ENCODE measurements at places on chromosomes 3 and 15.
A peak's percentile ranks its signal among the peaks of the same experiment; 100 is the strongest.

GRCh38 chr3:40470701-40471100 is 6.2 kb upstream of the ZNF619 start:
- DNase-seq = no peak

DNA sequence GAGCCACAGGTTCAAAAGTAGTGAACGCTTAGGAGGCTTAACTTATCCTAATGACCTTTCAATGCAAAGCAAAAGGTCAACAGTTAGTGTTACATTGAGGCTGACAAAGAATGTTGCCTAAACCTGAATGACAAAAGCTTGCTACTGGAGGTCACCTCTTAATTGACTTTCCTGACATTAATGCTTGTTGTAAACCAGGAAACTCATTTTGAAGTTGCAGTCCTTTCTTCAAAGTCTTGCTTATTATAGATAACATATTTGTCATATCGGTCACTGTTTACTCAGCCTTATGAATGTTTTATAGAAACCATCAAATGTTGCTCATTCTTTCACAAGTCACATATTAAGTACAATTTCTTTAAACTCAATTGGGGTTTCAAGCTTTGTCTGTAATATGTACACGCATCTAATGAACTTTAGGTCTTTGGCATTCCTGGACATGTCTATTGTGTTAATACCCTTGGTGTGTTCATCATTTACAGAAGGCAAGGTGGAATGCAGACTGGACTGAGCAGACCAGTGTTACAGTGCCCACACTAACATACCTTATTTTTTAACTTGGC is 488.2 kb upstream of the NECTIN3 start:
- DNase-seq = no peak

DNA sequence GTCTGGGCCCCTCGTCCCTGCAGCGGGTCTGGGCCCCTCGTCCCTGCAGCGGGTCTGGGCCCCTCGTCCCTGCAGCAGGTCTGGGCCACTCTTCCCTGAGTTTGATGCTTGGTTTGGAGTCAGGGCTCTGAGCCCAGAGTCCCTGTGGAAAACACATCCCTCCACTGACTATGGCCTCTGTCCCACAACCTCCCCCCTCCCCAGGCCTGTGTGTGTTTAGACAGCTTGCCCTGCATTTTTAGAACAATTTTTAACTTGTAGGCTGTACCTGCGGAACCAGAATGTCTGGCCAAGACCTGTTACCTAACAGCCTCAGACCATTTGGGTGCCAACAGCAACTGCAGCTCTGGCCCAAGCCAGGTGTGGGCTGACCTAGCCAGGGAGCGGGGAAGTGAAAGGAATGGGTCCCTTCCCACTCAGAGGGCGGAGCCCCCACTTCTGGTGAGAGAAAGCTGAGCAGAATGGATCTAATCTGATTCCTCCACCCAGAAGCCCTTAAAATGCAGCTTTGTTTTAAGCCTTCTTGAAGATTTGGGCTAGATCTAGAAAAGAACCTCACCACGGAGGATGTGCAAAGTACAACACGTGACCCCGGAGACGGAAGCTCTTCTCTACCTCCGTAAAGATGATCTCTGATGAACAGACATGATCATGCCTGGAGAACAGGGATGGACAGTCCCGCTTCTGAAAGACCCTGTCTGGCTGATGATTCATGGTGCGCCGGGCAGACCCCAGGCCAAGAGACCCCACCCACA is 60.5 kb upstream of the TFRC start:
- DNase-seq = no peak

DNA sequence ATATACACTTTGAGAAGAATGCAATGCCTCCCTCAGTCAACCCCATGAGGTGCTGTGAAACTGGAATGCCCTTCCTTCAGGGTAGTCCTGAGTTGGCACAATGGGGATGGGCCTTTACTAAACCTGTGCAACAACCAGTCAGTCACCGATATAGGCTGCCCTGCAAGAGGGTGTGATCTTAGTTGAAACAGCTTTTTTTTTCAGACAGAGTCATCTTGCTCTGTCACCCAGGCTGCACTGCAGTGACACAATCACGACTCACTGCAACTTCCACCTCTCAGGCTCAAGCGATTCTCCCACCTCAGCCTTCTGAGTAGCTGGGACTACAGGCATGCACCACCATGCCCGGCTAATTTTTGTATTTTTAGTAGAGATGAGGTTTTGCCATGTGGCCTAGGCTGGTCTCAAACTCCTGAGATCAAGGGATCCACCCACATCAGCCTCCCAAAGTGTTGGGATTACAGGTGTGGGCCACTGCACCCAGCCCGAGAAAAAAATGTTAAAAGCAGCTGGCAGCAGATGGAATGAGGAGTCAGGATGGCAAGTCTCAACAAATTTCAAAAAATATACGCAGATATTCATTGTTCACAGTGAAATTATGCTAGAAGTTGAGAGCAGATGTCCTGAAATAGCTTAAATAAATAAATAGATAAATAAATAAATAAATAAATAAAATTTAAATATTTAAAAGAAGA is 31.8 kb downstream of the MYO5A start:
- DNase-seq = no peak

DNA sequence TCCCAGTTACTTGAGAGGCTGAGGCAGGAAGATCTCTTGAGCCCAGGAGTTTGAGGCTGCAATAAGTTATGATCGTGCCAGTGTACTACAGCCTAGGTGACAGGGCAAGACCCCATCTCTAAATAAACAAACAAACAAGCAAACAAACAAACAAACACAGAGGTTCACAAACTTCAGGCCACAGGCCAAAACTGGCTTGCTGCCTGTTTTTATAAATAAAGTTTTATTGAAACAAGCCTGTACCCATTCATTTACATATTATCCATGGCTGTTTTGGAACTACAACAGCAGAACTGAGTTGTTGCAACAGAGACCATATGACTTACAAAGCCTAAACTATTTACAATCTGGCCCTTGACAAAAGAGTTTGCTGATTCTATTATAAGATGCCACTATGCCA is 6.5 kb downstream of the DYNC1LI1 start:
- no peak for DNase-seq

DNA sequence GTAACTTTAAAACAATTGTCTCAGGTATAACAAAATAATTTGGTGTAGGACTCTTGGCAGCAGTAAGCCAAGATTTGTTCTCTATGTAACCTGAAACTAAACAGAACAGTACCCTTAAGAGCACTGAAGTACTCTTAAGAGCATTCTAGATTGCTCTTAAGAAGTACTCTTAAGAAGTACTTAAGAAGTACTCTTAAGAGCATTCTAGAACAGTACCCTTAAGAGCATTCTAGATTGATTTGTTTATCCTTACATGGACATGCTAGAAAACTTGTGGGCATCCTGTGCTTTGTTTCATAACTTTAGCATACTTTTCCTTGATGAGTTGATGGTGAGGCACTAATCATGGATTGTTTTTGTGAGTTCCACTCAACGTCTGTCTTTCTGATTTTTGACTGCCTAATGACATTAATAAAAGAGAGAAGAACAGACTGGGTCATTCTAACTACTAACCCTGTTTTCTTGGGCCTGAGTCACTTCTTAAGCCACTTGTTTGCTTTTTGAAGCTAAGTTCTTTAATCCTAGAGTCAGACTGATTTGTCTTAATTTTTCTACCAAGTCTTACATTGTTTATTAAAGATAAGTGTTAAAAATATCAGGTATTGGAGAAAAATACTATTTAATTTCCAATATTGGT is 57.2 kb upstream of the UTS2B start:
- DNase-seq = no peak

GRCh38 chr3:11551036-11551435 is 92.7 kb downstream of the VGLL4 start:
- DNase-seq = peak; percentile 6

GRCh38 chr3:78322780-78323179 is 1282.9 kb downstream of the ROBO2 start:
- DNase-seq = no peak

DNA sequence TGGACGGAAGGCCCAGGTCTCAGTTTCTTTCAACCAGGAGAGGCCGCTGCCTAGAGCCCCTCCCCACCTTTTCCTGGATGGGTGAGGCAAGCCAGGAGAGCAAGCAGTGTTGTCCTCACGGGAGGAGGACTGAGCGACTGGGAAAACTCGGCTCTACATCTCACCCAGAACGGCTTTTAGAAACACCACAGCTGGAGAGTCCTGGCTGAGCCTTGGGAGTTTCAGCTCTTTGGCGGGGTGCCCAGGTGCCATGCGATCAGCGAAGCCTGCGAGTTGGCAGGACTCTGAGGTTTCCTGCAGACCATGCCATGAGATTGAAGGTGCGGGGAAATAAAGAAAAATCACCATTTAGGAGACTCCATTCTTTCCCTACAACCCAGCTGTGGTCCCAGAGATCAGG is 26.0 kb downstream of the PPCDC start:
- peak; percentile 87 for DNase-seq

DNA sequence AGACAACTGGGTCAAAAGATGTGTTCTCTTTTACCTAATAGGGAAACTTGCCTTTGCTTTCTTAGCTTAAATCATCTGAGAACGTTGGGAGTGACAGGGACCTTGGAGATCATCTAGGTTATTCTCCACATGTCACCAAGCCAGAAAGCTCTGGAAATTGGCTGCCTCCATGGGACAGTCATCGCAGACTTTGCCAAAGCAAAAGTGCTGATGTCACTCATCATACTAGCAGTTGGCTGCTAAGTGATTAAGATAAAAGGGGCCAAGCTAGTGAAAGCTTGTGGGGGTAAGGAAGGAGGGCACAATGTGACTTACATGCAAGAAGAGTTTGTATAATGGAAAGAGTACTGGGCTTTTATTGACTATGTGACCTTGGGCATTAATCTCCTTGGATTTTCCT is 198.0 kb upstream of the PFN2 start:
- DNase-seq = peak; percentile 81

DNA sequence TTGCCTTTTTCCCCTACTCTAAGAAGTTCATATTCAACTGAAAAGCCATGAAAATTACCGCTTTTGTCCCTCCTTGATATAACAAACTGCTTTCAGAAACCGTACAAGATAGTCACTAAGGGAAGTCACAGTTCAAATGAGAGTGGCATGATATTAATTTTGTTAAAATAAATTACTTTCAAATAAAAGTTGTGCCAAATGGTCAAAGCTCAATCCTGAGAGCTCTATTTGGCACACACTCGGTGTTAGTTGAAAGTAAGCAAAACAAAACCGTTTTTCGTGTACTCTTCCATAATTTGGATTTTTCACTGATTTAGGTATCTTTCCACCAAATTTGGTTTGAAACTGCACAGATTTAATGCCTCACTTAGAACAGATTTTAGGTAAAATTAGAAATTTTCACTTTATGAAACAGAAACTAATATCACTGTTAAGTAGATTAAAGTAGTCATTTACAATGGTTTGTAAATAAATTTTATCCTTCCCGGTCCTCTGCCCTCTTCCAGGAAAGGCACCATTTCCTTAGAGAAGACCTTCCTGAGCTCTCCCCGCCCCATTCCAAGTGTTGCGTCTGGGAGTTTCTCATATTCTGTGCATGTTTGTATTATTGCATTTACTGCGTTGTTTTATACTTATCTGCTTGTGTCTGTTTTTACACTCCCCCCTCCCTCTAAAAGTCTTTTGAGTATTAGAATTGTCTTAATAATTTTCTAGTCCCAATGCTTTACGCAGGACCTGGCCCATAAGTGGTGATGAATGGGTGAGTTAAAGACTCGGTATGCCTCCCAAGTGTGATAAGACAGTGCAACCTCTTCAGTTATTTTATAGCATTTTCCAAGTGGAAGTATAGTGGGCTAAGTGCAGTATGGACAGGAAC is 853 bp downstream of the TCAIM start:
- no peak for DNase-seq

DNA sequence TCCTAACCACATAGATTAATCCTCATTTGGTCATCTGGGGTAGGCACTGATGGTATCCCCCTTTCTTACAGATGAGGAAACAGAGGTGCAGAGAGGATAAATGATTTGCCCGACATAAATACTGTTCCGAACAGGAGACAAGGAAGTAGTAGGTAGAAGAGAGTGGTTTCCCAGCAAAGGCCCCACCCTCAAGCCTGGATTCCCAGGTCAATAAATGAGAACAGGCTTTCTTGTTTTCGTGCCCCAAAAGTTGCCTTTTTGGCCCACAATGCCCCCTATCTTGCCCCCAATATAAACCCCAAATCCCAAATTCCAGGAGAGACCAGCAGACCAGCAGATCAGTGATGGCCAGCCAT is 125.5 kb upstream of the PRR20G start:
- DNase-seq = no peak

DNA sequence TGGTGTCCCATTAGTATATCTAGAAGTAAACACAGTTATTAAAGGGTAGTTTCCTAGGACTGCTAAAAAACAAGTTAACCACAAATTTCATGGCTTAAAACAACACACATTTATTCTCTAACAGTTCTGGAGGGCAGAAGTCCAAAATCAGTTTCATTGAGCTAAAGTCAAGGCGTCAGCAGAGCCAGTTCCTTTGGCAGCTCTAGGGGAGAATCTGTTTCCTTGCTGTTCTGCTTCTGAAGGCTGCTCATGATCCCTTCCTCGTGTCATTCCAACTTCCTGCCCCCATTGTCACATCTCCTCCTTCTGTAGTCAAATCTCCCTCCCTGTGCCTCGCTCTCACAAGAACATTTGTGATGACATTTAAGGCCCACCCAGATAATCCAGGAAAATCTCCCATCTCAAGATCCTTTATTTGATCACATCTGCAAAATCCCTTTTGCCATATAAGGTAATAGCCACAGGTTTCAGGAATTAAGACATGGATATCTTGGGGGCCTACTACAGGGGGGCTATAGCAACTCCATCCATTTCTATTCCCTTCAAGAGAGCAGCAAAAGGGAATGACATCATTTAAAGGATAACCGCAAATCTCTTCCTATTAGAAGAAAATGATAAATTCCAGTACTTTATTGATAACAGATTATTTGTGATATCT is 50.1 kb downstream of the GPR176 start:
- peak; percentile 6 for DNase-seq

DNA sequence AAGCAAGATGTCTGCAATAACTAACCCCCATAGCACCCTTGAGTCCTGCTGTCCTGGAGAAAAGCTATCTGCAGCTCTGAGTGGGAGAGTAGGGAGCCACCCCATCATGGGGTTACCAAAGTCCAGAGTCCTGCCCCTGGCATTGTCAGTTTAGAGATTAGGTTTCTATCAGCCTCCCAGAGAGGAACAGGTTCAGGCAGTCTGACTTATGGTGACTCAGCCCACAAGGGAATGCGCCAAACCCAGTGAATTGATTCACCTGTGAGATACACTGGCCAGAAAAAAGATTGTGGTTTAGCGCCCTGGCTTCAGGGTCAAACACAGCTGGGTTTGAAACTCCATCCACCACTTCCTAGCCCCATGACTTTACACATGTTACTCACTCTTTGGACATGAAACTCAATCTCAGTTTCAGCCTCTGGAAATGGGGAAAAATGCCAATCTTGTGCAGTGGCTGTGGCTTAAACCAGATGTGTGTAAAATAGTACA is 263.6 kb upstream of the HES1 start:
- peak; percentile 23 for DNase-seq

DNA sequence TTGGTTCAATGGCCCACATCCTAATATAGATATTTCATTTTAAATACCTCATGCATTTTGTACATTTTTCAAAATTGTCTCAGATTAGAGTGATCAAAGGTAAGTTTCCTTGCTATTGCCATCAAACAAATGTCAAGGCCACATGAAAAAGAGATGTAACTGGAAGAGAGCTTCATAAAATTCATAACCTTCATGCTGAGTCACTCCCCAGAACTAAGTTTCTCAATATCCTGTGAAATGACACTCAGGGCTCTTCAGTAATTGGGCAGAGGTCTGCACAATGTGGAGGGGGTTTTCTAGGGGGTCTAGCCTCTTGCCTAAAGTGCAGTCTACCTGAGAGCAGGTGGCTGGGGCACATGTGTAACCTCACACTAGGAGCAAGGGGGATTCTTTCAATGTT is 152.2 kb upstream of the SLC2A2 start:
- no peak for DNase-seq
